ENCODE measurements at places on chromosomes 1 and 21.
A peak's percentile ranks its signal among the peaks of the same experiment; 100 is the strongest.

DNA sequence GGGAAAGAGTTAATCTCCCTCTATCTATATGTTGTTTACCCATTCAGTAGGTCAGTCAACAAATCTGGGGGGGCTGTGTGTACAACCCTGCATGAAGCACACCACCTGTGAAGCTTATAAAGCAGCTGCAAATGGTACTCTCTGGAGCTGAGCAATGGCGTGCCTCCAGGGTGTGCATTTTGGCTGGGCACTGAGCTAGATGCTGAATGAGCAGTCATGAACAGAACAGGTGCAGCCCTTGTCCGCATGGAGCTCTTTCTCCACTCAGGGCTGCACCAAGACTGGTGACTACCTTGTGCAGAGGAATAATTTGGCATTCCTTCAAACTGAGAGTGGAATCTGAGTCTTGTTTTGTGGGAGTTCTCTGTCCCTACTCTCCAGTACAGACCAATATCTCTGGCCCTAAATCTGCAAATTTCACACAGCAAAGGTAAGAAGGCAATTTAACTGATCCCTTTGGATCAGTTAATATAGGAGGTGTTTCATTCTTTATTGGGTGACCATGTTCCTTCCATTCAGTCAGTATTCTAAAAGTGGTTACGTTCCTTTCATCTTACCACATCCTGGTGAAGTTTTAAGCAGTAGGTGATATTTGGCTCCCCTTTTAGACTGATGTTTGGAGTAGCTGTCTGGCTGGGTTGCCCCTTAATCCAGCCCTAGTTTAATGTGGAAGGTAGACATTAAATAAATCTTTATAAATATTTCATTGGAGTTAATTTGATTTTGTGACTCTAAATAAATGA is 76.0 kb downstream of the GPR88 start:
- peak; percentile 10 for DNase-seq

GRCh38 chr1:20281801-20282200 is 8.9 kb upstream of the VWA5B1 start:
- no peak for DNase-seq

- DNase-seq, result no peak
Measured at GRCh38 chr1:163875927-163876320, 554.2 kb downstream of the NUF2 start.

DNA sequence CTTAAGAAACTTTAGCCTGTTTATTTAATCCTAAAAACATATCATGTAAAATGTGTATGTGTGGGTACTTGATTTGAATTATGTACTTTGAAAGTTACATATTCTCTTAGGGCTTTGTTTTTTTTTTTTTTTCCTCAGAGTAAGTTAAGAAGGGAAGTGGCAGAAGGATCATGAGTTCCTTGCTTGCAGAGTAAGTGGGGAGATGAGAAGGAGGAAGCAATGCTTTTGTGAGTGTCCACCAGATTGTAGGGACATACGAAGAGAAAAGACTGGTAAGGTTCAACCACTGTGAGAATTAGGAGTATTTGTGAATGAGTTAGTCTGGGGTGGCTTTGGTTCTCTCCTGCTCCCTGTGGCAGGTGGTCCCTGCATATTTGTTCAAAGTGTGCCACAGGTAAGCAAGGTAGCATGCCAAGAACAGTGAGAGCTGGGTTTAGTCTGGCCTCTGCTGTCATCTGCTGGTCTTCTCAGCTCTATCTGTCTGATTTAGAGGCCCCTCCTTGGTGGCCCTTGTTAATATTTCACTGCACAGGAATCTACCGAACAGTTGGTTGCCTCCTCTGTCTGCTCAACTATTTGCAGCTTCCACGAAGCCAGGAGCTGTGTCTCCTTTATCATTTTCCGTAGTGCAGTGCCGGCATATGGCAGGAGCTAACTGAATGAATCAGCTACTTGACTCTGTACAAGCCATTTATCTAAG is 9.5 kb downstream of the DNM3 start:
- DNase-seq, result no peak

DNA sequence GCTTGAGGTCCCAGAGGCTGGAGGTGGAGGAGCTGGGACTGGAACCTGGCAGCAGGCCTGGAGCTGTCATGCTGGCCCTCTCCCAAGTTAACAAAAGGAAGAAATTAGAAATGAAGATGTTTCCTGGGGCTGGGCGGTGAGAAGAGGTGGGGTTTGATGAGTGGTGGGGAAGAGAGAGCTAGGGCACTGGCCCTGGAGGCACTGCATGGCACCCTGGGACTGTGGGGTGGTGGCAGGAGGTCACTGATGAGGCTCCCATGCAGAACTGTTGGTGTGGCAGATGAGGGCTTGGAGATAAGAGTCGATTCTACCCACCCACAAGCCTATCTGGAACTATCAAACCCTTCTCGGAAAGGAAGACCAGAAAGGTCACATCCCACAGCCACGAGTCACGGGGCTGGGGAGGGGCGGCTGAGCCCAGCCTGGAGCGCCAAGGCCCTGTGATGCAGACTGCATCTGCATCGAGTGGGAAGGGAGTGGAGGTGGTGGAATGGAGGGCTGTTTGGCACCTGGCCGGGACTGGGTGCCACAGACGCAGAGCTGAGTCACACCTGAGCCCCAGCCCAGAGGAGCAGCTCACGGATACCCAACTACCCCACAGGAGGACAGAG is 29.4 kb downstream of the MRPL37 start:
- DNase-seq, result no peak

GRCh38 chr1:212683357-212683722 is 16.3 kb downstream of the BATF3 start:
- DNase-seq, result peak; percentile 44

- peak; percentile 82 for DNase-seq
Measured at GRCh38 chr1:192516776-192517297, 58.7 kb upstream of the RGS1 start.

DNA sequence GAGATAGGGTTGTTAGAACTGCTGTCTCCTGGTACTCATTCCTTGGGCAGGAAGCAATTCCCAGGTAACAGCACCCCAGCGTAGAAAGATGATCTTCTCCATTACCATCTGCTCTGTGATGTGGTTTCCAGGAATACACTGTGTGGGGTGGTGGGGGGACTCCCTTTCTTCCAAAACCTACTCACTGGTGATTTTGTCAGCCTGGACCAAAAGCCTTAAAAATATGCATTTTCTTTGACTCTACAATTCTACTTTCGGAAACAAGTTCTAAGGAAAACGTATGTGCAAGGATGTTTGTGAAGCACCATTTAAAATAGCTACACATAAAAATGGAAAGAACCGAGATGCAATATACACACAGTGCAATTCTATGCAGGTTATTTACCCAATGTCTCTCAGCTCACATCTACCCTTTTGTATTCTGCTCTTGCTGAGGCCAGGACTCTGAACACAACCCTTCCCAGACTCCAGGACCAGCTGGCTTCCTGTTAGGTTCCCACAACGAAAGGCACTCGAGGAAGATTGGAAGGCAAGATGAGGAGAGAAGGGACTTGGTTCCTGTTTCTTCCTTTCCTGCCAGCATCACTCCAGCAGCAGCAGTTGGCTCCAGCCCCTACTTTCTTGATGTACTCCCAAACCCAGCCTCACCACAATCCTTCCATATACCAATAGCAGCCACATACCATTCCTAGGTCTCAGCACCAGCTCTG is 33.0 kb upstream of the GJB5 start:
- no peak for DNase-seq

- DNase-seq, result no peak
Measured at GRCh38 chr21:33801424-33802405, 113.9 kb downstream of the ATP5PO start.

GRCh38 chr1:93690341-93690740 is 8.7 kb upstream of the BCAR3 start:
- no peak for DNase-seq

DNA sequence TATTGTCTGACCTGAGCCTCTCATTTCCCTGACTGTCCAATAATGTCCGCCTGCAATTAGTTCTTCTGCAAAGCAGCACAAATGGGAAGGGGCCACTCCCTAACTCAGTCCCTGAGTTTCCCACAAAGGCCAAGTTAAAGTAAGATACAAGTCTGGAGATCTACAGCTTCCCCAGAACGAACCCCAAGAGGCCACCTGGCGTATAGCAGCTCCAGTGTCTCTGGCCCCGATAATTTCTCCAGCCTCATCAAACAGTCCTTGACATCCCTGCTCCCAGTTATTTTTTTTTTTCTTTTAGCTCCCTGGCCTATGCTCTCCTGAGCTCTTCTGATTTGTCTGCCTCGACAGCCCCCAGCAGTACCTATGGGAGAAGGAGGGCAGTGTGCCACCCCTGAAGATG is 8.1 kb upstream of the ACKR1 start:
- no peak for DNase-seq

- no peak for DNase-seq
Measured at GRCh38 chr21:41427556-41427955, 1.5 kb downstream of the MX1 start.

GRCh38 chr1:17355898-17356297 is 16.1 kb upstream of the PADI6 start:
- DNase-seq, result peak; percentile 9

DNA sequence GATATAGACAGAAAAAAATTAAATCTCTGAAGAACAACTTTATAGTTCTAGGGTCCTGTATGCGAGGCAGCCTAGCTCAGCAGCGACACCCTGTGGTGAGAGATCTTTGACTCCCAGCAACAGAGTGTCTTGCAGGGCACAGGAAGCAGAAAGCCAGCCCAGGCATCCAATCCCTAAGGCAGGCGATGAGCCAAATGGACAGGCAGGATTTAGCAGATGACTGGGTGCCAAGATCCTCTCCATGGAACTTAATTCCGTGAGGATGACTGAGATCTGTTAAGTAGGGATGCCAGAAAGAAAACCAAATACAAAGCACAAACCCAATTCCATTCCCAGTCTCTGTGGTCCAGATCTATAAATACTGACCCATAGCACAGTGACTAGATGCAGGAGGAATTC is 38.8 kb downstream of the HLCS start:
- DNase-seq, result peak; percentile 60

GRCh38 chr1:32889731-32890278 is 3.5 kb downstream of the HPCA start:
- DNase-seq, result no peak

DNA sequence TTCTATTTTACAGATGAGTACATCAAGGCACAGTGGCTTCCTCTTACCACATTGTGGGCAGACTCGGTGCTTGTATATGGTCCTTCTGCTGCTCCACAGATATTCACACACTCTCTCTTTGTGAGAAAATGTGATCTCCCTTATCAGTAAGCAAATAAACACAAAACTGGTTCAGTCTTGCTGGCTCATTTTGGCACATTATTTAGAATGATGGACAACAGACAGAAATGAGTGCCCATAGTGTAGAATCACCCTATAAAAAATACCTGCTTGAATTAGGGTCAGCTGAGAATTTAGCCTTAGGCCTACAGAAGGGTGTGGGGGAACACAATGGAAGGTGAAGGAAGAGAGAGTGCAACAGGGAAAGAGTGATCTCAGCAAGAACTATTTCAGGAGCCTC is 423.1 kb downstream of the HLX start:
- no peak for DNase-seq

- DNase-seq, result peak; percentile 73
Measured at GRCh38 chr1:10507111-10507879, 32.5 kb downstream of the PEX14 start.

GRCh38 chr1:59195151-59195550 is 101.7 kb upstream of the FGGY start:
- no peak for DNase-seq

DNA sequence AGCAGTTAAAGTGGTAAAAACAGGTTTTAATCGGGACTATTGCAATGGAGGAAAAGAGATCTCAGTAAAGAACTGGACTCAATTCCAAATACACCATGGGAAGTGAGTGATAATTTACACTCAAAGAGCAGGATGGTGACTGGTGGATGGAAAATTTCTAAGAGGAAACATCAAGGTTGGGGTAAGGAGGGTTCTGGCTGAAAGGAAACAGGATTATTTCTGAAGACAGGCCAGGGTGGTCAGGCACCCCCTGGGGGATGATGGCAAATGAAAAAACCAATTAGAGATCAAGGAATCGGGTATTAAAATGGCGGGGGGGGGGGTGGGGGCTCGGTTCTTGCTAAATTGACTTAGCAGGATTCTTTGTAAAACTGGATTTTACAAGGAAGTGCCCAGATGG is 12.3 kb upstream of the HSD11B1 start:
- no peak for DNase-seq

GRCh38 chr21:17925899-17926298 is 106.7 kb upstream of the C21orf91 start:
- no peak for DNase-seq

- DNase-seq, result no peak
Measured at GRCh38 chr1:65165269-65165993, 17.4 kb downstream of the AK4 start.
